ENCODE measurements at places on chromosomes 7 and 10.

- DNase-seq = no peak
Measured at GRCh38 chr10:99084161-99084560, 151.5 kb downstream of the HPSE2 start.

DNA sequence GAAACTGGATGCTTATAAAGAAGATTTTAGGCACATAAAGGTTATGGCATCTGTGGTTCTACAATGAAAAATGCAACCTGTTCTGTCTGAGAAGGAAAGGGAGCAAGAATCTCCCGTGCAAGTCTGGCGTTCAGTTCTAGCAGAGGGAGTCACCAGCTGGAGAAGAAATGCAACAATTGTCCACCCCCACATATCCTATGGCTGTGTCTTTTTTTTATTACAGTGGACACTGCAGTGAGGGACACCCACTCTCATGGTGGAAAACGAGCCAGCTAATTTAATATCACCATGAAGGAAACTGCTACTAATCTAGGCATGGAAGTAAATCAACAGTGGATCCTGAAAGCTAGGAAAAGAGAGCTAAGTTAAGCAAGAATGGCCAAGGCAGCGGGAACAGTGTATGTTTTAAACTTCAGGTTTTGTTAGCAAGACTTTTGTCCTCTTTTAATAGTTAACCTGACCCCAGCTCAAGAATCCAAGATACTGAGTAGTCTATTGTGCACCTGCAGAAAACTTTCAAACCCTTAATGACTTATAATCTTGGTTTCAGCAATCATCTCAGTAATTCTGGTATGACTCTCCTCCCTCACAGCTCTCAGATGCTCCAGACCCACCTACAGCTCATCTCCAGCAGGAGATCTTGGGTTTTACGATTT is 149.3 kb downstream of the FGFR2 start:
- no peak for DNase-seq

- peak; percentile 46 for DNase-seq
Measured at GRCh38 chr10:19816411-19817230, at the start of gene PLXDC2. TSS of gene PLXDC2 (plus strand) at chr10:19816432.

DNA sequence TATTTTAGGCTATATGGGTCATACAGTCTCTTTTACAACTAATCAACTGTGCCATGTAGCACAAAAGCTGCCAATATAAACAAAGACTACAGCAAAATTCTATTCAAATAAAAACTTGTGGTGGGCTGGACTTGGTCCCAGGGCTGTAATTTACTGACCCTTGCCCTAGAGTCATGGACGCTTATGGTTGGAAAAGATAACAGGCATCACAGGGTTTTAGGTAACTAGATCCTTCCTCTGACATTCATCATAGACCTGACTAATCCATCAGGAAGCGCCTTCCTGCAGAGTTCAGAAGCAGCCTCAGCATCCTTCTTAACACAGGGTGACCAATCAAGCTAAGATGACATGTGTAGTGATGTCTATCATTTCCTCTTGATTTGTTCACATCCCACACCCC is 40.2 kb upstream of the GPAM start:
- no peak for DNase-seq

DNA sequence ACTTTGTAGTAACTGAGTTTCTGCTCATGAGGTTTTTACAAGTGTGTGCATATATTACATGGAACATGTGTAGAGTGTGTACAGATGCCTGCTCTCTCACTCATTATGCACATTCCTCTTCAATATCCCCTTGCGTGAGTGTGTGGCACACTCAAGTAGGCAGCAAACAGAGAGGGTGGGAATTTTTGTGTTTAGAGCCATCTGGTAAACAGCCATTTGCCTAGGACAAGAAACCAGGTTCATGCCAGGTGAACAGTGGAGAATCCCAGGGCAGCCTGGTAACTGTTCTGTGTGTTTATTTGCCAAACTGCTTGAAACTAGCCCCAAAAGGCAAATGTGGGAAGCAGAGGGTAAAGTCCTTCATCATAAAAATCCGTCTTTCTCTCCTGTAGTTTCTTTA is 19.9 kb downstream of the FBXW4 start:
- DNase-seq = no peak

- DNase-seq = no peak
Measured at GRCh38 chr10:96616961-96617360, 30.1 kb upstream of the TM9SF3 start.

GRCh38 chr7:134315679-134316538 is 821 bp downstream of the SLC35B4 start:
- no peak for DNase-seq

- peak; percentile 23 for DNase-seq
Measured at GRCh38 chr7:35424869-35425495, 171.1 kb upstream of the TBX20 start.

- DNase-seq = no peak
Measured at GRCh38 chr10:129104266-129105045, 362.6 kb upstream of the MGMT start.

GRCh38 chr10:90175161-90175681 is 473.8 kb downstream of the KIF20B start:
- no peak for DNase-seq

DNA sequence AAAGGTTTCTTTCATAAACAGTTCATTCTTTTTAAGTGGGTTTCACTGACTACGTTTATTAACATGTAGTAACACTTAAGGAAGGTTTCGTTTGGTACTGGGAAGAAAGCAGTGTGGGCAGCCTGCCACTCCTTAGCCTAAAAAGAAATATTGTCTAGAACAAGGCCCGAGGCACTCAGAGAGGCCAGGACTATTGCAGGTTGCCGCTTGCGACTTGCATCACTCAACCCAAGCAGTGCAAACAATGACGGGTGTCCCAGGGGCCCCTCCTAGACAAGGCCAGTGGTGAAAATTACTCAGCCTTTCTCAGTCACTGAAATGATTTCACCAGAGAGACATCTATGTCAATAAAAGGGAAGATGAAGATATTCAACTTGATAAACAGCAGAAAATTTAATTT is 243.9 kb downstream of the SNX13 start:
- no peak for DNase-seq

DNA sequence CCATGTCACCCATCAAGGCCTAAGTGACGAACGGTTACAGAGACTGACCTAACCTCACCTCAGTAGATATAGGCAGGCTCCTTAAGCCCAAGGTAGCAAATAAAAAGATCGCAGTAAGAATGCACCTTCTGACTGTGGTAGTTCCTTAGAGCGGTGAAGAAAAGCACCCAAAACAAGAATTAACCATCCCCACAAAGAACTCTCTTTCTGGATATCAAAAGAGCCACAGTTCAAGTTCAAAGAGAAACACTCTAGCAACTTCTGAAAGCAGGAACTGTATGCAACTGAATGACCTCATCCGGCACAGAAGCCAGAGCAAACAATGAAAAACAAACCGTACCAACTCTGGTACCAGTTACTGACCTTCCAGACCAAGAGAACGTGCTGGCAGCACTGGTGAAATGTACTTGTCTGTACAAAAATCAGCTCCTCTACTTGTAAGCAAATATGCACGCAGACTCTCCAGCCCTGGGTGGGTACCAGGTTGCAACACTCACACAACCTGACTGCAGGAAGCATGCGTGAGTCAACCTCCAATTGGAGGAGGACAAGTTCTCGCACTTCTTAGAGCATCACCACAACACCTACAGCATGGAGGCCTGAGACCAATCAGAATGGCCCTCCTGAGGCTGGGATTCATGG is 202.7 kb downstream of the FAM107B start:
- no peak for DNase-seq

GRCh38 chr10:22851865-22852239 is 76.0 kb upstream of the ARMC3 start:
- no peak for DNase-seq

- no peak for DNase-seq
Measured at GRCh38 chr10:79586933-79587332, 23.8 kb upstream of the SFTPA1 start.

GRCh38 chr10:31936933-31937332 is 8.3 kb upstream of the ARHGAP12 start:
- DNase-seq = no peak

DNA sequence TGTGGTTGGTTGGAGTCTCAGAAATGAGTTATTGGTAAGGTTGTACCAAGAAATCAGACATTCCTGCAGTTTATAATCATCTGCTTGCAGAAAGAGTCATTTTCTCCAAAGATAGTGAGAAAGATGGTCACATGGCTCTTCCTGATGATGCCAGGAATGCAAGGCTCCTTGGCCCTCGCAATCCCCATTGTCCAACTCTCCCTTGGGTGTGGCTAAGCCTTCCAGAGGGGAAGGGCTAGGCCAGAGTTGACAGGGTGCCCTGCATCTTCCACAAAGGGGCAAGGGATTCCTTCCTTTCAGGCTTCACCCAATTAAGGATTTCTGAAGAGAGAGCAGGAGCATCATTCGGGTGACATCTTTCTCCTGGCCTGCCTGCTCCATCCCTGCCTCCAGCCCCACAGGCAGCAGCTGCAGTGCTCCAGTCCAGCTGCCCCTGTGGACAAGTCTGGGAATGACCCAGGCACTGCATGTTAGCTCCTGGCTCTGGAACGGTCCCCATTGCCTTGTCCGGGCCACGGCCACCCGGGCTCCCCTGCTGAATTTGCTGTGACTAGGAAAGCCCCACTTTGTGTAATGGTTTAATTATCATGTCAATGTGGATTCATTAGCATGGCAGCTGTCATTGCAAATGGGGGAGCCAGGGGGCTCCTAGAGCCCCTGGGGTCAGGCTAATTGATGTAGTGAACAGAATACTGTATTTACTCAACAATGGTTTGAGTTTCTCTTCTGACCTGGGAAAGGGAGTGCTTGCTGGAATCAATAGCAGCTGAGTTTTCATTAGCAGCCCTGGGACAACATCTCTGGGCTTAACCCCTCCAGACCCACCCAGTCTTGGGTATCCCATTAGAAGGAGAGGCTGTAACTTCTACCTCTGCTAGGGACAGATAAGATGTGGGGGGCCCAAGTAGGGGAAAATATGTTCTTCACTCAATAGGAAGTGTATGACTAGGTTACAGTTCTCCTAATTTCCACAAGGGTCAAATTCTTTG is 112.6 kb upstream of the TBX20 start:
- DNase-seq = no peak

GRCh38 chr7:117381362-117381761 is 45.9 kb downstream of the ASZ1 start:
- no peak for DNase-seq

DNA sequence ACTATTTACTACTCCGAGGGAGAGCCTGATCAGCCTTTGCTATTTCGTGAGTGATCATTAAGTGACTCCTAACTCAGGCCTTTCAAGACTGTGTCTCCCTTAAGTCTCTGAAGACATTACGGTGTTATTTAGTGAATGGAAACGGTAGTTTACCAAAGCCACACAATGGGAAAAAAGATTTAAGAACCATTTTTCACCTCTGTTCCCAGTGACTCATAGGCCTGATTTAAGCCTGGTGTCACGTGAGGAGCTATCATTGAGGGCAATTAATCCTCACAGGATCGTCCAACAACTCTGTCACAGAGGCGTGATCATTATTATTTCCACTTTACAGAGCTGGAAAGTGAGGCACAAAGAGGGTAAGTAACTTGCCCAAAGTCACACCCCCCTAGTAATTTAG is 20.3 kb downstream of the C10orf90 start:
- no peak for DNase-seq

DNA sequence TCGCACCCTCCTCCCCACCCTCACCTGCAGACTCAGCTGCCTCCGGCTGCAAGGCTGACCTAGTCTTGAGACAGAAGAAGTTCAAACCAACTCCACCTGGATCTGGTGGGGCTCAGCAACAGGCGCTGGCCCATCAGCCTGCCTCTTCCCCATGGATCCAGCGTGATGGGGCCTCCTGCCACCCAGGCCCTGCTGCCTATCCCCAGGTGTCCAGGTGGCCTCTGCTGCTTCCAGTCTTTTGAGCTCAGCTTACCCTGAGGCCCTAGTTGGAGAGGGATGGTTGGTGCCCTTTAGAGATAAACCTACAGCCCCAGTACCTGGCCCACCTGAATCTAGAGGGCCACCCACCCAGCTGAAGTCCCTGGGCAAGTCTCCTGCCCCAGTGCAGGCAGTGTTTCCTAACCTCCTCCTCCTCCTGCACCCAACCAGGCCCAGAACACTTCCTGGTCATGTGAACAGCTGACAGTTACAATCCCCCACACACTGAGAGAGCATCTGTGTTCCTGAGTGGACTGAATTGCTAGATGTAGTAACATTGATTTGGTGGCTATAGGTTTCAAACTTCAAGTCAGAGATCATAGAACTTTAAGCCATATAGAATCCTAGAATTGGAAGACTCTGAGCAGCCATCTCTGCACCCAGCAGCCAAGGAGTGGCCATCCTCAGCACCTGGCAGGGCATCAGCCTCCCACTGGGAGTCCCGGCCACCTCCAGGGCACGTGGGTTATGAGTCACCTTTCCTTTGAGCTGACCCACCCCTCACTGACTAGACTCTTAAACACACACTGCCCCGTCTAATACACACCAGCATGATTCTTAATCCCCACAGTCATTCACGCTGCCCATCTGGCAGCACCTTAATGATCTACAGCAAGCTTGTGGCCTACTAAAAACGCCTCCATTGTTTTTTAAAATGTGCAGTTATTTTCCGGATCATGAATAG is 51.9 kb downstream of the ALOX5 start:
- no peak for DNase-seq

- DNase-seq = no peak
Measured at GRCh38 chr10:119754085-119754484, 28.2 kb downstream of the INPP5F start.

DNA sequence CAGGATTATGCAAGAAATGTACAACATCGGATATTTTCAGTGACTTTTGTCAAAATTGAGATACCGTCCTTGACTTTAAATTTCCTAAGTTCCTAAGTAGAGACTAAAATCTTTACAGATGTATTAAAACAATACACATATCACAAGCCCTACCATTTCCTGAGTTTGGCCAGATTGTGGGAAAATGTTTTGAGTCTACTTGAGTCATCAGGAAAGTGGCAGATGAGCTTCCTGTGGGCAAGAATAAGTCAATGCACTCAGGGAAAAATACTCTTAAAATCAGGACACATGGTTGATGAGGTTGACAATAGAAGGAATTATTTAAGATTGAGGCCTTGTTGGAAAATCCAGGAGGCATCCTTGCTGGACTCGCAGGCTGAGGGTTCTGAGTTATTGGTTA is 162.5 kb downstream of the SNX10 start:
- DNase-seq = no peak

GRCh38 chr10:77210645-77211044 is 427.0 kb downstream of the KCNMA1 start:
- no peak for DNase-seq

DNA sequence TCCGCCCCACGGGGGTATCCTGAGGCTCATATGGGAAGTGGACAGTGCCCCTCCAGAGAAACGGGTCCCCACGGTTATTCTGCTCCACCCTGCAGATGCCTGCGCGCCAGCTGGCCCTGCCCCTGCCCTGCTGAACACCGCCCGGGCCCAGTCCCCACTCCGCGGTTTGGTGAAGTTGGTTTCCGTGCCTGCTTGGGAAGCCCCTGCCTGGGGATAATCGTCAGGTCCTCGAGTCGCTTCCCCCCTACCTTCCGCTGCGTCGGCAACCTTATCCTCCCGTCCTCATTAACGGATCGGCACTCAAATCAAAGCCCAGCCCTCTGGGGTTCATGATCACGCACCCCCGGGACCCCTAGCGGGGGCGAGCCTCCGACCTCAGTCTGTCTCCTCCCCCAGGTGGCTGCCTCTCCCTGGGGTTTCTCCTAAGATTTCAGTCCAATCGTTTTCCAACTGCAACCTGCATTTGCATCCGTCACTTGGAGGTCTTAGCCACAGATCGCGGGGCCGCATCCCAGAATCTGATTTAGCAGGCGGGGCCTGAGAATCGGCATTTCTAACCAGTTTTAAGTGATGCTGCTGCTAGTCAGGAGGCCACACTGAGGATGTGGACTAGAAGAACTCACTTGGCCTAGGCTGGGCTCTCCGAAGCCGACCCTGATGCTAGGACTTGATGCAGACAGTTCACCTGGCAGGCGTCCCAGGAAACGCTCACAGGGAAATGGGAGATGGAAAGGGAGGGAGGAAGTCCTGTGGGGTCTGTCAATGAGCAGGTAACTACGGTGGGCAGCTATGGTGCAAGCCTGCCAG is 27.6 kb downstream of the WDR86 start:
- DNase-seq = peak; percentile 20
